ENCODE measurements at places on chromosomes 7 and 10.
A peak's percentile ranks its signal among the peaks of the same experiment; 100 is the strongest.

DNA sequence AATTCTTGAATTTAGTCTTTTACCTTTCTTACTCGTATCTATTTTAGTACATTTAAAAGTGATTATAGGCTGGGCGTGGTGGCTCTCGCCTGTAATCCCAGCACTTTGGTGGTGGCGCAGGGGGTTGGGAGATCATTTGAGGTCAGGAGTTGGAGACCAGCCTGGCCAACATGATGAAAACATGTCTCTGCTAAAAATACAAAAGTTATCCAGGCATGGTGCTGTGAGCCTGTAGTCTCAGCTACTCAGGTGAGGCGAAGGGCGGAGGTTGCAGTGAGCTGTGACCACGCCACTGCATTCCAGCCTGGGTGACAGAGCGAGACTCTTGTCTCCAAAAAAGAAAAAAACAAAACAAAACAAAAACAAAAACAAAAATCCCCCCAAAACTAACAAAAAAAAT lies 12.2 kb downstream of the PRKCQ start:
- DNase-seq, result no peak
- H3K27me3 ChIP-seq, result no peaks in the 10 kb centered on the region
- no peak overlapping the region for H3K4me3 ChIP-seq
- peaks cover 3% of the 10 kb centered on the region for H3K4me1 ChIP-seq

GRCh38 chr7:128840326-128841170 lies 10.3 kb downstream of the FLNC start:
- H3K4me1 ChIP-seq, result no peaks in the 10 kb centered on the region
- H3K36me3 ChIP-seq, result no peaks in the 10 kb centered on the region
- no peak overlapping the region for H3K27ac ChIP-seq

DNA sequence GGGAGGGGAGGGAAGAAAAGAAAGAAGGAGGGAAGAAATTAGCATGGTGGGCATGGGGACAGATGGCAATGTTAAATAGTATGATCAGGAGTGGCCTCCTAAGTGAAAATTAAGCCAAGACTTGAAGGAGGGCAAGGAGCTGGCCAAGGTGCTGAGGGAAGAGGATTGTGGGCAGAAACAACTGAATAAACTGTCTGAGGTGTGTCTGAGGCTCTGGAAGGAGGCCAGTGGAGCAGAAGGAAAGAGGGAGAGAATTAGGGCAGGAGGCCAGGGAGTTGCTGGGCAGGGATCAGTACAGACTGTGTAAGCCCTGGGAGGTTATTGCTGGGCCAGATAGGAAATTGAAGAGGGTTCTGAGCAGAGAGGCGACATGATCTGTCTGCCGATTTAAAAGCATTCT lies 40.6 kb upstream of the VKORC1L1 start:
- H3K36me3 ChIP-seq, result no peaks in the 10 kb centered on the region
- H3K27ac ChIP-seq, result no peak overlapping the region
- H3K27me3 ChIP-seq, result no peaks in the 10 kb centered on the region
- no peak overlapping the region for H3K4me3 ChIP-seq
- DNase-seq, result peak; percentile 42
- H3K4me1 ChIP-seq, result no peaks in the 10 kb centered on the region

DNA sequence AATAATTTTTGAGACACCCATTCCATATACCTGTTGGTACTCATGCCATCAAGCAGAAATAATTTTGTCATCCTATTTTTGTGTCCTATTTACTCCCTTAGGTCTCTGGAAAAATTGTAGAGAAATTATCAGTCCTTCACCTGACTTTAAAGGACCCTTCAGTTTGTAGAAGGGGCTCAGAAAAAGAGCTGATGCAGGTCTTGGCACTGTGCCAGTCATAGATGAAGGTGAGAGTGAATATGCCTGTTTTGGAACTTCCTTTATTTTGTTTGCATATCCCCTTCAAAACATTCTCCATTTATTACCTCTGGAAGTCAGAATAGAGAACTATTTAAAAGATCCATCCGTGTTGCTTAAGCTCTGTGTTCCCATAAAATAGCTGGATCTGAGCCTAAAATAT lies 321.0 kb upstream of the TPK1 start:
- no peaks in the 10 kb centered on the region for H3K4me1 ChIP-seq
- H3K4me3 ChIP-seq, result no peak overlapping the region
- H3K36me3 ChIP-seq, result no peaks in the 10 kb centered on the region
- H3K27ac ChIP-seq, result no peak overlapping the region

DNA sequence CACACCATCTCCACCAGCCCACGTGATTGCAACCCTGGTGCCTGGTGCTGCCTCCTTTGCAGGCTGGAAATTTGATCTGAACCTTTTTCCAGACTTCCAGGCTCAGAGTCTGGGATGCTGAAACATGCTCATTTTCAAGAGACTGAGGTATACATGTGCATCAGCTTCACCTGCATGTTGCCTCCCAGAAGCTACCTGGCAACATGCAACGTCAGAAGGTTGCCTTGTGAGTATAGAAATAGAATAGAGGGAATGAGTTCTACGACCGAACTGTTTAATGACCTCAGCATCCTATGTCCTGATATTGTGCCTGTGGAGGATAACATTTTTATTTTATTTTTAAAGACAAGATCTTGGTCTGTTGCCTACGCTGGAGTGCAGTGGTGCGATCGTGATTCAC lies 1.9 kb upstream of the ZNF212 start:
- peaks cover 2% of the 10 kb centered on the region for H3K36me3 ChIP-seq
- H3K27ac ChIP-seq, result no peak overlapping the region
- peaks cover 2% of the 10 kb centered on the region for H3K4me1 ChIP-seq
- no peak overlapping the region for H3K4me3 ChIP-seq
- no peaks in the 10 kb centered on the region for H3K27me3 ChIP-seq

GRCh38 chr10:93458821-93459257 lies 23.3 kb downstream of the MYOF start:
- no peaks in the 10 kb centered on the region for H3K27me3 ChIP-seq
- peak; percentile 82 for DNase-seq
- H3K4me3 ChIP-seq, result no peak overlapping the region
- no peak overlapping the region for H3K27ac ChIP-seq
- no peaks in the 10 kb centered on the region for H3K36me3 ChIP-seq
